Regular cardiac myocyte (primary cell): ENCODE measurements at places on chromosomes 2 and 18. TPM values are rescaled to one million over a fixed set of nuclear protein-coding genes. Genes with fewer than 3 reads are reported as not detected.

The CFAP221 gene
- total RNA-seq, result under 0.01 TPM in 2 replicates

The CEBPZOS gene
- 13.0 and 13.8 TPM in 2 replicates for total RNA-seq

The CBLN2 gene
- total RNA-seq, result not detected in 2 replicates

The SEMA4F gene
- total RNA-seq, result 8.1 and 12.4 TPM in 2 replicates

The PRPF40A gene
- total RNA-seq, result 115 and 131 TPM in 2 replicates

The BCL2 gene
- total RNA-seq, result 1.5 and 3.1 TPM in 2 replicates

The SCRN3 gene
- 28.2 and 29.3 TPM in 2 replicates for total RNA-seq

The PLEK gene
- total RNA-seq, result under 0.01 TPM in 2 replicates

The NTSR2 gene
- total RNA-seq, result not detected in 2 replicates

The EN1 gene
- not detected in 2 replicates for total RNA-seq

The DNAJC5G gene
- not detected in 2 replicates for total RNA-seq

The COL6A3 gene
- 664 and 1,543 TPM in 2 replicates for total RNA-seq

The STAM2 gene
- total RNA-seq, result 65.4 and 67.7 TPM in 2 replicates

The IL1B gene
- total RNA-seq, result 150 and 229 TPM in 2 replicates

The MYCN gene
- 0.28 TPM in 1 of 2 replicates, not detected in the other for total RNA-seq

The GALNT3 gene
- total RNA-seq, result 0.56 and 1.2 TPM in 2 replicates

The ARMC9 gene
- 35.1 and 44.8 TPM in 2 replicates for total RNA-seq

The MC4R gene
- total RNA-seq, result under 0.01 TPM in 1 of 2 replicates, not detected in the other

The SLC23A3 gene
- total RNA-seq, result 0.58 and 1.7 TPM in 2 replicates

The GRB14 gene
- total RNA-seq, result 6.2 and 12.8 TPM in 2 replicates

The DUSP11 gene
- total RNA-seq, result 25.3 and 30.4 TPM in 2 replicates

The TYMS gene
- total RNA-seq, result 5.9 and 37.6 TPM in 2 replicates
